ENCODE measurements at places on chromosomes 2 and 18. TPM values are rescaled to one million over a fixed set of nuclear protein-coding genes. Genes with fewer than 3 reads are reported as not detected.

MGAT4A gene
- total RNA-seq: 20.0 TPM

DUSP2 gene
- total RNA-seq: 1.5 TPM

KCNK3 gene
- total RNA-seq: 2.7 TPM

TRIM43 gene
- not detected for total RNA-seq

RAB12 gene
- total RNA-seq: 123 TPM

SPIRE1 gene
- 33.5 TPM for total RNA-seq

RAB27B gene
- total RNA-seq: 0.30 TPM

PLEKHA3 gene
- total RNA-seq: 32.2 TPM

LAMA3 gene
- total RNA-seq: 3.3 TPM

GRCh38 chr2:18404708-18405107 is 155.7 kb downstream of the RDH14 start:
- no peak for DNase-seq

DNA sequence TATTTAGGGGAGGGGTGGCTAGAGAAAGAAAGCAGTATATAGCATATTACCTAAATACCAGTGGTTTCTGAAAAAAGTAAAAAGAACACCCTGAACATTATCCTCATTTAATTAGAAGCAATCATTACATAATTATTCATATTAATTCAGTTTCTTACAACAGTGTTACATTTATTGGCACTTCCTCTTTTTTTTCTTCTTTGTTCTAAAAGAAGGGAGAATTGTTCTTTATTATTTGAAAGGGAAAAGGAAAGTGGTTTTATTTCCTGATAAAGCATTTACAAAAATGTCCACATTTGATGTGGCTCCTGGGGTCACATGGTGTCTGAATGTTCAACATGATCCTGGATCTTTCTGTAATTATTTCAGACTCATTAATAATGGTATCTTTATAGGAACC is 254.9 kb upstream of the ZEB2 start:
- DNase-seq: no peak

- DNase-seq: no peak
These were observed 499.2 kb downstream of the CNTNAP5 start for GRCh38 chr2:124524155-124524915.

- no peak for DNase-seq
These were observed 253.4 kb downstream of the CYP26B1 start for GRCh38 chr2:71894261-71894660.

DNA sequence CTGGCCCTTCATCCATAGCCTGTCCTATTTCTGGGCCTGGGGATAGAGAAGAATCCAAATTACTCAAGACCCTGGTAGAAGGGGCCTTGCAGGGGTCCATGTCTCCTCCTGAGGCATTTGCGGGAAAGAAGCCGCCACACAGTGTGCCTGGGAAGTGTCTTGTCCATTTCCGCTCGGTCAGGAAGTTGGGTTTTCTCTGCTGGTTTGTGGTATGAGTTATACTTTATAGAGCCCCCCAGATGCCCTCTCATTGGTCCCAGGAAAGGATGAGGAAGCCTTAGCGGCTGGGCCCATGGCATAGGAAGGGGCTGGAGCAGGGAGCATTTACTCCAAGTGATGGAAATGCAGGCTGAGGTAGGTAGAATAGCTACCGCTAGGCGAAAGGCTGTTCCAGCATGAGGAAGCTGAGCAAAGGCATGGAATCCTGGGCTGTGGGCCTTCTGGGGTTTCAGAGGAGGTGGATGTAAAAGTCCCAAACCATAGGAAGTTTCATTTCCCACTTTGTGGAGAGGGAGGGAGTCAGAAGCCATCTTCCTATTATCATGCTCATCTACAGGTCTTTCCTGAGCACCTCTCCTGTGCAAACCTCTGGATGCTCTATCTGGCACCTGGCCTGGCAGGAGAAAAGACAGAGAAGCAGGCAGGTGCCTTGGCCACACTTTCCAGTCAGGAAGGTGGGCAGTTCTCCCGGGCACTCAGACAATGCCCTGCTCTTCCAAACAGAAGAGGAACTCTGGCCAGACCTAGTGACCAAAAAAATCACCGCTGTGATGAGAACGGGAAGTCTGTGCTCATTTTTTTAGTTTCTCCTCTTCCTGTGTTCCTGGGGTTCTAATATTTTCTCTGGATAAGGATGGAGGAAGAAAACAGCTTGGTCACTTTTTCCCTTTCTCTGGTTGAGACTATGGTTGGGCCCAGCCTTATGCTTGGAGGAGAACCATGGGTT is 2.6 kb upstream of the CD207 start:
- DNase-seq: no peak

DNA sequence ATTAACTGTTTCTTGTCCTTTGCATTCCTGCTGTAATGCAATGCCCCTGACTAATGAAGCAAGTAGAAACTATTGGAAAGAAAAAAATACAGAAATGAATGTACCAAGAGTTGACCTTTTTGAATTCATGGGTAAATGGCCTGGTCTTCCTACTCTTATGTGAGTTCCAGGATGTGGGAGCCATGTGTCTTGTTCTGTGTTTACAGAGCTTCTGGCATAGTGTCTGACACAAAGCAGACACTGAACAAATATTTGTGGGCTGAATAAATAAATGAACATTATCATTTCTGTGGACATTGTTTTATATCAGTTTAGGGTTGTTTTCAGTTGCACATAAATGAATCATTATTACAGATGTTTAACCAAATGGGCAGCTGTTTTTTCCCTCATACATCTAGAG is 155.5 kb downstream of the CD8B2 start:
- no peak for DNase-seq

DNA sequence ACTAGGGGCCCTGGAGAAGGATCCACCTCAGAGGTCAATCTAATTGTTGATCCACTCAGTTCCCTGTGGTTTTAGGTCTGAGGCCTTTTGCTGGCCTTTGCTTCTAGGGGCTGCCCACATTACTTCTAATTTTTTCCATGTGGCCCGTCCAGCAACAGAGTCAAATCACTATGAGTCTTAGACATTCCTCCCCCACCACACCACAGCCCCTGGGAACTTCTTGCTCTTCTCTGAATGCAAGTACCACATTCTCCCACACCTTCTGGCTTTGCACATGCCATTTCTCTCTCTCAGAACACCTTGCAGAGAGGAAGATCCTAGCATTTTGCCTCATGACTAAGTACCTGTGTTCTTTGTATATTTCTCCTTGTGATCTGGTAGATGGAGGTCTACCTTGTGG is 286.9 kb downstream of the SETBP1 start:
- no peak for DNase-seq

DNA sequence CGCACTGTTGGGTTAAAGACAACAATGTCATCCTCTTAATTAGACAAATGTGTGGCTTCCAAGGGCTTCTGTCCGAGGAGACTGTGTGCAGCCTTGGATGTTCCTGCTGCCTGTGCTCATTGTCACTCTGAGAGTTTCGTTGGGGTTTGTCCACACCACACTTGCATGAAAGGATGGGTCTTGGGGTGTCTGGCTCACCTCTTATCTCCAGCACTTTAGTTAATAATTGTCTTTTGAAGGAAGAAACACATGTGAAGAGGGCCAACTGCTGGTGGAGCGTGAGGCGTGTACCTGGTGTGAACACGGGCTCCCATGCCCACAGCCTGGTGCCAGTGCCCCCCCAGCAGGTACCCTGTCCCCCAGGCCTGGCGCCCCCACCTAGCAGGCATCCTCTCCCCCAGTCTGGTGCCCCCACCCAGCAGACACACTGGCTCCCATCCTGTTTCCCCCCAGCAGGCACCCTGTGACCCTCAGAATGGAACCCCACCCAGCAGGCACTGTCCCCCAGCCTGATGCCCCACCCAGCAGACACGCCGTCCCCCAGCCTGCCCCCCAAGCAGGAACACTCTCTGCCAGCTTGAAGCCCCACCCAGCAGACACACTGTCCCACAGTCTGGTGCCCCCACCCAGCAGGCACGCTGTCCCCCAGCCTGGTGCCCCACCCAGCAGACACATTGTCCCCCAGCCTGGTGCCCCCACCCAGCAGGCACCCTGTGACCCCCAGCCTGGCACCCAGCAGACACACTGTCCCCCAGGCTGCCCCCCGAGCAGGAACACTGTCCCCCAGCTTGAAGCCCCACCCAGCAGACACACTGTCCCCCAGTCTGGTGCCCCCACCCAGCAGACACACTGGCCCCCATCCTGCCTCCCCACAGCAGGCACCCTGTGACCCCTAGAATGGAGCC is 96.3 kb upstream of the TMEM18 start:
- no peak for DNase-seq

GRCh38 chr2:42106257-42106816 is 58.5 kb downstream of the PKDCC start:
- no peak for DNase-seq

GRCh38 chr2:185567940-185568339 is 170.7 kb upstream of the FSIP2 start:
- DNase-seq: no peak

DNA sequence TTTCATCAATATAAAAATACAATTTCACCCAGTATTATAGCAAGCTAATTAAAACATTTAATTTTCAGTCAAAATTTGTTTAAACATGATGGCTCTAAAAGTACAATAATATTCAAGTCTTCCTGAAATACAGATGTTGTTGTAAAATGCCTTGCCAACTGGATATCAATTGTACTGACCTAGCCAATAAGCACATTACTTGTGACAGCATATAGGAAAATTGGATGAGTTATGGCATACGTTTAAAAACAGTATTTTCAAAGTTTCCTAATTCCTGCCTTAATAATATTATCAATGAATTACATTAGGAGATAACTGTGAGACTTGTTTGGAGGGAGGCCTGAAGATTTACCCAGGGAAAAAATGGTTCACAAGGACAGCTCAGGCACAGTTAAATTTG is 336.9 kb upstream of the CDH20 start:
- no peak for DNase-seq

- no peak for DNase-seq
These were observed 679 bp downstream of the TSGA10 start for GRCh38 chr2:99153921-99154604.

GRCh38 chr2:95021847-95022246 is 3.7 kb upstream of the MAL start:
- DNase-seq: no peak

DNA sequence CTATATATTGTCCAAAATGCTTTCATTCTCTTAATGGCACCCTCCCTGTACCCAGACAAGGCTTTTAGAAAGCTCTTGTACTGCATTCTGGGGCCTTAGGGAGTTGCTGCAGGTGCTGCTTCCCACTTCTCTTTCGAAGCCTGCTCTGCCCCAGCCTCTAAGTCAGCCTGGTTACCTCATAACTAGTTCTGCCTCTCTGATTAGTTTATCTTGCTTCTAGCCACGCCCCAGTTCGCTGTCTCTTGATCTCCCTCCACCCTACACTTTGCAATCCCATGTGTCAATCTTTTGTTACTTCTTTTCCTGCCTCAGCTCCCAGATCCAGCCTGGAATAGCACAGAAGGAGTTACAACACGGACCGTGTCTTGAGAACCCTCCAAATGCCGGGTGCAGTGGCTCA is 13.8 kb upstream of the NCOA1 start:
- DNase-seq: no peak

DNA sequence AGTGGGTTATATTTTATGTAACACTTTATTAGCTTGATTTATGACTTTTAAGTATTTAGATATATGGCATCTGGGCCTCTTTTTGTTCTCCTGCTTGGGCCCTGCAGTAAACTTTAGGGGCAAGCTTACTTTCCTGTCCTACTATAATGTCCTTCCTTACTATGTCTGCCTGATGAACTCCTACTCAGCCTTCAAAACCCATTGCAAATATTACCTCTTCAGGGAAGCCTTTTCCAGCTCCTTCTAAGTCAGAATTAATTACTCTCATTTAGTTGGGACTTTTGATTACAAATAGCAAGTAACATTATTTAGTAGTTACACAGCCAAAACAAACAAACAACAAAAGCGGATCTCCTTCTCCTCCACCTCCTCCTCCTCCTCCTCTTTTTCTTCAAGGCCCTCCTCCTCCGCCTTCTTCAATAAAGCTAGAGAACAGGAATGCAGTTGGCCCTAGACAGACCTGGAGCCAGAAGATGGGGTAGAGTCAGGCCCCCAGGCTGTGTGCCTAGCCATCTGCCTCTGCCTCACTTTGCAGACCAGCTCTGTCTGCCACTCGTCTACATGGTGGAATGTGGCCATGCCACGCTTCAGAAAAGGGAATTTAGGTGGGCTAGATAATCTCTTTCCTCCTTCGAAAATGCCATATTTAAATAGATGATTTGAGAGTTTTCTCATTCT is 301.2 kb downstream of the SP3 start:
- DNase-seq: no peak

- DNase-seq: no peak
These were observed 9.8 kb upstream of the NDUFV2 start for GRCh38 chr18:9092665-9093064.

GRCh38 chr18:67735506-67735905 is 219.0 kb upstream of the DSEL start:
- DNase-seq: no peak

DNA sequence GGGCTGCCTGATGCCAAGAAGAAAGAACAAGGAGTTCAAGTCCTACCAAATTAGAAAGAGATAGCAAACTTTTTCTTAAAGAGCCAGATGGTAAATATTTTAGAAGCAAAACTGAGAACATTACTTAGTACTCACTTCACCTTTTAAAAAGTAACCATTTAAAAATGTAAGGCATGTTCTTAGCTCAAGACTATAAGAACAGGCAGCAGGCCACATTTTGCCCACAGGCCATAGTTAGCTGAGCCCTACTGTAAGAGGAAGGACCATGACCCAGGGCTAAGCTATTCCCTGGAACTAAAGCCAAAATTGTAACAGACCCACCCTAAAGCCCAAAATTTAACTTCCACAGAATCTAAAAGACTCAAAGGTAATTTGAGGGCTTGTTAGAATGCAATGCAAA is 31.3 kb downstream of the USP40 start:
- DNase-seq: no peak

DNA sequence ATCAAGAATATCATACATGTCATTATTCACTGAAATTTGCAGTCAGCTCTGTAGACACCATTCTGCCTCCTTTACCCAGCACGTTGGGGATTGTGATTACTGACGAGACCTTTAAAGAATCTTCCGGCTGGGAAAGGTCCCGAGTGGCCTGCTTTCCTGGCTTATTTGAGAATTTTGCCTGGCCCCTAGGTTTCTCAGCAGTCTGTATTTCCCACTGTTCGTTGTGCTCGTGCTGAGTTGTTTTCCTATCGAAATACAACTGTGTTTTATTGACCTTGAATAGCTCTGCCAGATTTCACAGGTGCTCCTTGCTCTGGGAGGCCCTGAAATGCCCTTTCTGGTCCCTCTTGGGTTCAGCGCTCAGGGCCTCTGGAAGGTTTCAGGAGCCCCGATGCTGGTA is 94.9 kb downstream of the AGAP1 start:
- no peak for DNase-seq

GRCh38 chr2:222731201-222731621 is 59.8 kb downstream of the MOGAT1 start:
- DNase-seq: no peak

GRCh38 chr2:36367895-36368353 is 12.3 kb downstream of the CRIM1 start:
- no peak for DNase-seq
